Fibroblast of pulmonary artery (primary cell): ENCODE measurements at places on chromosomes 16 and 17.

DNA sequence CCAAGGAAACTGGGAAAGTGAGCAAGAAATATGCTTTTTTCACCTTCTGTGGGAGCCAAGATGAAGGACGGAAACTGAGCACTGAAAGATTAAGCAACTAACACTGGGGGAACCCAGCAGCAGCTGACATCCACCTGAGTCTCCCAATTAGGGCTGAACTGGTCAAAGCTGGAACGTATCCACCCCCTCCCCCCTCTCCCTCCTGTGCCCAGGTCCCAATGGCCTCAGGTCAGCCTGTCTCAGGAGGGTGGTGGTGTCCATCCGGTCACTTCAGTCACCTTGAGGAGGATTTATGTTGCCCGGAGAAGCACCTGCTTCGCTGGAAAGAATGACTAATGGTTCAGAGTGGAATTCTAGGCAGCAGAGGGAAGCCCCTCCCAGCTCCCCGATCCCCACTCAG, 10.0 kb downstream of the PEMT start:
- DNase-seq, result no peak

DNA sequence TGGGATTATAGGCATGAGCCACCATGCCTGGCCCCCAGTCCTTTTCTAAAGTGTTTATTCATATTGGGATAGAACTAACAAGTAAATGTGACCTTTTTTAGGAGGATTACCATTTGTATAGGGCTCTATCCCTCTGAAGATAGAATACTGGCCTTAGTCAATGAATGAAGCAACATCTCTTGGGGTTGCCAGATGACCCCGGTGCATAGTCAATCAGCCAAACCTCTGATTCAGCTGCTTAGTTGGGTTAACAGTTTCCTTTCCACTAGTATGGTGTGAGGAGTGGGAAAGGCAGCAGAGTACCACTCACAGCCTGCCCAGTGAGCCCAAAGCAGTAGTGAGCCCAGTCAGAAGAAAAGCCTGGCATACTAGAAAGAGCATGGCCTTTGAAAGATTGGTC, 94.6 kb upstream of the TBX2 start:
- no peak for DNase-seq

- DNase-seq, result no peak
Measured at GRCh38 chr16:4651827-4652226, 27.2 kb downstream of the MGRN1 start.

DNA sequence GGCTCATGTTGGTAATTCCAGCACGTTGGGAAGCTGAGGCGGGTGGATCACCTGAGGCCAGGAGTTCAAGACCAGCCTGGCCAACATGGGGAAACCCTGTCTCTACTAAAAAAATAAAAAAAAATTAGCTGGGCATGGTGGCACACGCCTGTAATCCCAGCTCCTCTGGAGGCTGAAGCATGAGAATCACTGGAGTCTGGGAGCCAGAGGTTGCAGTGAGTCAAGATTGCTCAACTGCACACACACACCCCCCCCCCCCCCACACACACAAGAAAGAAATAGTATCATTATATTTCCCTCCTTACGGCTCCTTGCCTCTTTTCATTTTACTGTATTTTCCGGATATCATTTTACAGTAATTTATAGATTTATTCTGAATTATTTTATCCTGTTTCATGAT, 963.1 kb upstream of the GOT2 start:
- no peak for DNase-seq

- no peak for DNase-seq
Measured at GRCh38 chr16:16149710-16150116, 73.6 kb downstream of the ABCC6 start.

- DNase-seq, result no peak
Measured at GRCh38 chr16:15043344-15043743, 12.5 kb downstream of the NTAN1 start.

DNA sequence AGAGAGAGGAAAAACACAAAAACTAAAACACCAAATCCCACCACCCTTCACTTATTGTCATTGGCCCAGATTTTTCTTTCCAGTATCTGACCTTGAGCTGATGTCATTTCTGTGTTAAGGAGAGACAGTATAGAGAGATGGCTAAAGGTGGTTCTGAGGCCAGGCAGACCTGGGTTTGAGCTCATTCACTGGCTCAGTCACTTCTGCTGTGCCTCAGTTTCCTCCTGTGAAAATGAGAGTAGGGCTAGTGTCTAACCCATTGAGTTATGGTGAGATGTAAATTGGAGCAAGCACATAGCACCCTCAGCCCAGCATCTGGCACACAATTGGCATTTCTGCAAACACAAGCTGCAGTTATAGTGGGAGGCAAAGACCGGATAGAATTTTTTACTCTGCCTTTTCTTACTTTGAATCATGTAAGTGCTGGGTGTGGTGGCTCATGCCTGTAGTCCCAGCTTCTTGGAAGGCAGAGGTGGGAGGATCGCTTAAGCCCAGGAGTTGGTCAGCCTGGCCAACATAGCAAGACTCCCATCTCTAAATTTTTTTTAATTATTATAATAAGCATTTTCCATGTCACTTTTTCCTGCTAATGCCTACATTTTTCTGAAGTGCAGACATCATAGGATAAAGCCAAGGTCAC, 6.4 kb upstream of the KIFC3 start:
- DNase-seq, result no peak

DNA sequence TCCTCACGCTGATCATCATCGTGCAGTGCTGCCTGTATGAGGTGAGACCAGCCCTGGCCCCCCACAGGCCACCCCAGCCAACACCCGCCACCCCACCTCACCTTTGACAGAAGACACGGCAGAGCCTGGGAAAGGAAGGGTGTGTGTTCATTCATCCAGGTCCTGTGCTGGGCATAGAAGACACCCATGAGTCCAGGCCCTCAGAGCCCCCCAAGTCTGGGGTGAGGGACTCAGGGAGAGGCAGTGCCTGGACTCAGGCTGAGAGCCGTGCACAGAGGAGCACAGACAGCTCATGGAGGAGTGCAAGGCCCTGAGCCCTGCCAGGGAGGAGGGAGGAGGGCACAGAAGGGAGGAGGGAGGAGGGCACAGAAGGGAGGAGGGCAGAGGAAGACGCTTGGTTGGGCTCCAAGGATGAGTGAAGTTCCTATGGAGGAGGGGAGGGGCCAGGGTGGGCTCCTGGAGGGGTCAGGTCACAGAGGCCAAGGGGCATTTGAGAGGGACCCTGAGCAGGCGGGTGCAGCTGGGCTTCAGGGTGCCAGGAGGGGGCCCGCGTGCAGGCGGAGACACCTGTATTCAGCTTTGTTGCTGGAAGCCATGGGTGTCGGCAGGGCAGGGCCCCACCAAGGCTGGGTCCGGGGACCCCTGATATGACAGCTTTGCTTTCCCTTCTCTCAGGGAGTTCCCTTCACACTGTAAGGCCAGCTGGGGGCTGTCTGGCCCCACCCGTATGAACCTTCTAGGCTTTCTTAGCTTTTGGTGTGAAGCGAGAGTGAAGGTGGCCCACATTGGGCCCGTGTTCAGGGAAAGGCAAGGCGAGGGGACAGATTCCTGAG, 11.4 kb downstream of the TAX1BP3 start:
- no peak for DNase-seq

GRCh38 chr16:12920739-12921138, 19.3 kb downstream of the SHISA9 start:
- no peak for DNase-seq

DNA sequence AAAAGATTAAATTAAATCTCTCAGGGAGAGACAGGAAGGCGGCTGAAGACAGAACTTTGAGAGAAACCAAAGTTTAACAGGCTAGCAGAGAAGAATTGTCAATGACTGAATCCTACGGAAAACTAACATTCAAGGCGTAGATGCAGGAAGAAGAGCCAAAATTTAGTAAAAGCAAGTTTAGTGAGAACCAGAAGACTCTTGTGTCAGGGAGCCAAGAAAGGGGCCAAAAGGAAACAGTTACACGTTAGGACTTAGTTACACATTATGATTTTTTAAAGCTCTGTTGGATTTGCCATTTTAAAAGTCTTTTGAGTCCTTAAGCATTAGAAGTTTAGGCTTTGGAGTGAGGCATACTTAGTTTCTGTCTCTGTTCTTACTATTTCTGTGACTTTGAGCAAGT, 164.6 kb downstream of the CHD9 start:
- DNase-seq, result peak; percentile 25

- peak; percentile 51 for DNase-seq
Measured at GRCh38 chr17:82775001-82775823, 23.3 kb downstream of the TBCD start.

DNA sequence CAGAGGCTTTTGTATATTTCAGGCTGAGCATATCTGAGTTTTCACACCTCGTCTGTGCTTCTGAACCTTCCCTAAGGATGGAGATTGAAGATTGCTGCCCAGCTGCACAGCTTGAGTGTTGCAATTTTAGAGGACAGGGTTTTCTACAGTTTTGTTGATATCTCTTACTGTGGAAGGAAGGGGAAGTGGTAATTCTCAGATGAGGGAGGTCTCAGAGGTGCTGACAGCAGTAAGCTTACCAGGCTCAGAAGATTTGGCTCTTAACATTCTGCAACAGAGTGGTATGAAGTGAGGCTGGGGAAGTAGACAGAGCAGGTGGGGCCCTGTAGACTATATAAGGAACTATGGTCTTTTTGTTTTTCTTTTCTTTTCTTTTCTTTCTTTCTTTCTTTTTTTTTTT, 45.8 kb upstream of the ARHGAP17 start:
- DNase-seq, result peak; percentile 75

- DNase-seq, result peak; percentile 97
Measured at GRCh38 chr17:17420561-17421269, 56.1 kb upstream of the MED9 start.

GRCh38 chr16:86338403-86339115, 171.8 kb upstream of the FOXF1 start:
- no peak for DNase-seq

DNA sequence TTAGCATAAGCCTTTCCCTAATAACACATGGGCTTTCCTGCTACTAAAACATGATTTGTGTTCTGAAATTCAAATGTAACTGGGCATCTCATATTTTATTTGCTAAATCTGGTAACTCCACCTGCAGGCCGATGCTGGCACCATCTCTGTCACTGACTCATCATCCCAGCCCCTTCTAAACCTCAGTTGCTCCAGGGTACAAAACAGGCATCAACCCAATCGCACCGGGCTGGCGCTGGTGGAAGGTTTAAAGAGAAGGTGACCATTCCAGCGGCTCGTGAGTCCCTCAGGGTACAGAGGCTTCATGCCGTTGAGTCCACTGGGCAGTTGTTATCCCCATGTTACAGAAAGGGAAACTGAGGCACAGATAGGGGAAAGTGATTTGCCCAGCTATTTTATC, 27.1 kb downstream of the PPL start:
- DNase-seq, result no peak

GRCh38 chr17:79942011-79942405, 93.7 kb downstream of the TBC1D16 start:
- DNase-seq, result no peak

- no peak for DNase-seq
Measured at GRCh38 chr17:7112510-7113108, 2.0 kb downstream of the ASGR2 start.

DNA sequence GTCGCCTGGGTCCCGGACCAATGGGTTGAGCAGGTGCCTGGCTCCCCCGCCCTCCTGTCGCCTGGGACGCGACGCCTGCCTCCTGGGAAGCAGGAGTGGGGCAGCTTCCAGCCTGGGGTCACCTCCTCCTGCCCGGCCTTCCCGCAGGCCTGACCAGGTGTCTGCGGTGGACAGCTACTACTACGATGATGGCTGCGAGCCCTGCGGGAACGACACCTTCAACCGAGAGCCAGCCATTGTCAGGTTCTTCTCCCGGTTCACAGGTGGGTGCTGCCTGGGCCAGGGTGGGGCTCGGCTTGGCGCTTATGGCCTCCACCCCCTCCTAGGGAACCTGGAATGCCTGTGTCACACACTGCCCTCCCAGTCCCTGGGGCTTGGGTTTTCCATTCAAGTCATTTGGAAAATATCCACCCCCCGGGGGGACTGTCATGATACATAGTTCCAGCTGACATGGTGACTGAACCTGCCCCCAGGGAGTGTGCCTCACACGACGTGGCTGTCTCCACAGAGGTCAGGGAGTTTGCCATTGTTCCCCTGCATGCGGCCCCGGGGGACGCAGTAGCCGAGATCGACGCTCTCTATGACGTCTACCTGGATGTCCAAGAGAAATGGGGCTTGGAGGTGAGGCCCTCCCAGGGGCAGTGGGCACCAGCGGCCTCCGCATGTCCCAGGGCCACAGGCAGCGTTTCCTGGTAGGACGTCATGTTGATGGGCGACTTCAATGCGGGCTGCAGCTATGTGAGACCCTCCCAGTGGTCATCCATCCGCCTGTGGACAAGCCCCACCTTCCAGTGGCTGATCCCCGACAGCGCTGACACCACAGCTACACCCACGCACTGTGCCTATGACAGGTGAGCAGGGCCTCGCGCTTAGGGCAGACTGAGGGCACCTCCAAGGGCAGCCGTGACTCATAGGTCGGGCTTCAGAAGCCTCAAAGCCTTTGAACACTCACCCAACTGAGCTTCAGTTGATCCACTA, 2.3 kb downstream of the DNASE1 start:
- DNase-seq, result no peak

- peak; percentile 98 for DNase-seq
Measured at GRCh38 chr16:55499951-55500529, 8.8 kb upstream of the LPCAT2 start.

DNA sequence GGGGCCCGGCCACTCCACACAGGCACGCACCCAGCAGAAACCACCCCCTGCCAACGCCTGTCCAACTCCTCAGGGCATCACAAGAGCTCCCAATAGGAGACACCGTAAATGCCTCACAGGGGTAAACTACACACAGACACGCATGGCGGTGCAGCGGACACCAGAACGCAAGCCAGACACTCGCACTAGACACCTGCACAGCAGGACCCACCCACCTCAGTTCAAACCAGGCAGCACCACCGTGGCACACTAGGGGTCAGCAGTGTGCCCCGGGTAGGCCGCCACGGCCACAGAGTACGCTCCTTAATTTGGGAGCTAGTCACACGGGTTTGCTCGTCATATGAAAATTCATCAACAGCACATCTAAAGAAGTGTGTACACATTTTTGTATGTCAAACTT, 3.4 kb downstream of the SLC38A10 start:
- peak; percentile 59 for DNase-seq

DNA sequence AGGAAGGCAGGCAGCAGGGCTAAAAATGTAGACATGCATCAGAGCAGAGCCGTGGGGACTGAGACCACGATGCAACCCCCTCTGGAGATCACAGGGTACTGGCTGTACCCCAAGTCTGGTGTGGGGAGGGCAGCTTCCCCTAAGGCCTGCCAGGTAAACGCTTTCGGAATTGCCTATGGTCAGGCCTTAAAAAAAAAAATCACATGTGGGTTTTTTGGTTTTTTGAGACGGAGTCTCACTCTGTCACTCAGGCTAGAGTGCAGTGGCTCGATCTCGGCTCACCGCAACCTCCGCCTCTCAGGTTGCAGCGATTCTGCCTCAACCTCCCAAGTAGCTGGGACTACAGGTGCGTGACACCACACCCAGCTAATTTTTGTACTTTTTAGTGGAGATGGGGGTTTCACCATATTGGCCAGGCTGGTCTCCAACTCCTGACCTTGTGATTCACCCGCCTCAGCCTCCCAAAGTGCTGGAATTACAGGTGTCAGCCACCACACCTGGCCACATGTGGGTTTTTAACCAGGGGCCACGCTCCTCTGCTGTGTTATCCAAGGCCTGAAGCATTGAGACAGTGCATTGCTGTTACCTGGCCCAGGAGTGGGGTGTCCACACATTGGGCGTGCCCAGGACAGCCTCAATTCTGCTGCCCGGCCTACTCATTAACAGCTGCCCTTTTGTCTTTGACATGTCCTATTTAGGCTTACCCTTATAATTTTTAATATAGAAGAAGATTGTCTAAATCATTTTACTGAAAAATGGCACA, 50.4 kb downstream of the LITAF start:
- no peak for DNase-seq
